Hepatocyte (in vitro differentiated cells): ENCODE measurements at places on chromosomes 5 and 9. TPM values are rescaled to one million over a fixed set of nuclear protein-coding genes. Genes with fewer than 3 reads are reported as not detected.

- no peak overlapping the region for H3K27ac ChIP-seq
- H3K4me1 ChIP-seq, result peaks cover 5% of the 10 kb centered on the region
- no peak overlapping the region for H3K4me3 ChIP-seq
- no peaks in the 10 kb centered on the region for H3K36me3 ChIP-seq
- no peak for DNase-seq
These were observed 15.4 kb downstream of the NDUFS4 start for GRCh38 chr5:53575831-53576230.

DNA sequence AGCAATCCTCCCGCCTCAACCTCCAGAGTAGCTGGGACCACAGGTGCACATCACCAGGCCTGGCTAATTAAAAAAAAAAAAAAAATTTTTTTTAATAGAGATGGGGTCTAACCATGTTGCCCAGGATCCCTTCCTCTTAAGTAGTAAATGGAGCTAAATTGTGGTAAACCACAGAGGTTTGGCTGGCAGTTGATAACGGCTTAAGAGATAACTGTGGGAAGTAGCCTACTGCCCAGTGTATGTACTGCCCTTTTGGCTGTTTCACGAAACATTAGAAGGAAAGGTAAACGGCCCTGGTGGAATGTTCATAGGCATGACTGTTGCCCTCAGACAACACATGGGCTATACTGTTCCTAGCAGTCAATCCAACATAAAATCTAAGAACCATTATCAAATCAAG lies 44.4 kb downstream of the HMGCR start:
- H3K27me3 ChIP-seq, result no peaks in the 10 kb centered on the region
- no peak for DNase-seq
- no peak overlapping the region for H3K27ac ChIP-seq
- no peaks in the 10 kb centered on the region for H3K4me1 ChIP-seq
- no peak overlapping the region for H3K4me3 ChIP-seq

GRCh38 chr5:59661311-59661710 lies 232.2 kb downstream of the PDE4D start:
- no peaks in the 10 kb centered on the region for H3K27me3 ChIP-seq
- peak overlapping the region; percentile 54 for H3K27ac ChIP-seq
- no peak overlapping the region for H3K4me3 ChIP-seq

- H3K27me3 ChIP-seq, result no peaks in the 10 kb centered on the region
- H3K27ac ChIP-seq, result no peak overlapping the region
- H3K4me3 ChIP-seq, result no peak overlapping the region
- H3K36me3 ChIP-seq, result no peaks in the 10 kb centered on the region
These were observed 16.5 kb downstream of the FBXL7 start for GRCh38 chr5:15516486-15516885.

Gene HSD17B4
- 155 and 208 TPM in 2 replicates for polyA plus RNA-seq

DNA sequence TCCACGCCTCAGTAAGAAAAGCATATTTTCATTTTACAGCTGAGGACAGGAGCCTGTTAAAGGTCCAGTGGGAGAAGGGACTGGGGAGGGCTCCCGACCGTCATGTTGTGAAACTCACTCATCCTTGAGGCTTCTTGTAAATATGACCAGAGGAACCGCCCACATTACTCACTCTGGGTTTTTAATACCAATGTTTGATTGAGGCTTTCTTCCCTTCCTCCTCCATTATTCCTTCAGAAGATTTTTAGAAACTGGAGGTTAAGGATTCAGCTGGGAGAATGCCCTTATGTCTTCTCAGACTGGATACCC lies 61.4 kb upstream of the GLRX start:
- peaks cover 22% of the 10 kb centered on the region for H3K4me1 ChIP-seq
- H3K4me3 ChIP-seq, result no peak overlapping the region
- H3K36me3 ChIP-seq, result no peaks in the 10 kb centered on the region
- no peak for DNase-seq
- no peaks in the 10 kb centered on the region for H3K27me3 ChIP-seq

Gene ARL14EPL
- polyA plus RNA-seq, result not detected in 2 replicates
